ENCODE measurements at places on chromosomes 12 and 14.

- DNase-seq = peak; percentile 54
These were observed 618 bp downstream of the GNPNAT1 start for GRCh38 chr14:52790756-52791222.

- DNase-seq = peak; percentile 75
These were observed 15.2 kb downstream of the RASSF3 start for GRCh38 chr12:64625243-64626077.

GRCh38 chr12:41762691-41763090, 382.0 kb downstream of the GXYLT1 start:
- no peak for DNase-seq

GRCh38 chr12:105369014-105369413, 38.5 kb downstream of the C12orf75 start:
- DNase-seq = no peak

GRCh38 chr14:104784846-104785707, 10.5 kb downstream of the AKT1 start:
- no peak for DNase-seq

DNA sequence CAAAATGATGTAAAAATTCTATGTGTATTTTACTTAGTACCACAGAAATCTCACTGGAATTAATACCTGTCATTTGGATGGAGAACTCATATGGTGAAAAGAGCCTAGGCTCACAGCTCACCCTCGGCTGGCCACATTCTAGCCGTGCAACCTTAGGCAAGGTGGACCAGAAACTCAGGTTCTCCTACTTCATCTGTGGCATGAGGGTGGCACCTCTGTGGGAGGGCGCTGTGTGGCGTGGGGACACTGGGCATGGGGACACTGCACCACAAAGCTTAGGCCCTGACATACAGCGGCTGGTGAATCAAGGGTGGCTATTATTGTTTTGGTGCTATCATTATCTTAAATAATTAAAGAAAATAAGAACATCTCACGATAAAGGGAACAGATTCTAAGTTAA, 47.1 kb downstream of the EML1 start:
- no peak for DNase-seq

DNA sequence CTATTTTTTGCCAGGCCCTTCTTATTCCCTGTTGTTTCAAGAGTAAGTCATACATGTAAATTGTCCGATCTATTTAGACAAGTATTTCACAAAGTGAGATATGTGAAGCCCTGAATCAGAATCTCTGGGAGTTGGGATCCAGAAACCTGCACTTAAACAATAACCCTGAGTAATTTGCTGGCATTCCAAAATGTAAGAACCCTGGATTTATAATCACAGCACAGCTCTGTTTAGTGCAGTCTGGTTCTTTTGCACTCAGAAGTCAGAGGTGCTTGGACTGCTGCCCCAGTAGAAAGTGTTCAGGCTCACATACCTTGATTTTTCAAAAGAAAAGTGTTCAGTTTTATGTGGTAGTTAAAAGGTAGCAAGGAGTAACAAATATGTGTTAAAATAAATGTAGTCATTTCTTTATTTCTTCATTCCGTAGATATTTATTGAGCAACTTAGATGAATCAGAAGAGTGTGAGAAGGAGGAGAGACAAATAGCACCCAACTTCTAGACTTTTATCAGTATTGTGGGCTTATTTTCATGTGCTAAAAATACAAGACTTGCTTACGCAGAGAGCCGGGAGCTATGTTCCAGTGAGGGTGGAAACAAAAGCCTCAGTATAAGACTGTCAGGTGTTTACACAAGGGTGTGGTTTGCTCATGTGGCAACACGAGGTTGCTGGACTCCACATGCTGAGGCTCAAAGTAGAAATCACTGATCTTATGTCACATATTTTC, 70.1 kb downstream of the SYNE2 start:
- DNase-seq = no peak

- DNase-seq = no peak
These were observed 618 bp upstream of the PGAM5 start for GRCh38 chr12:132710043-132710404.

DNA sequence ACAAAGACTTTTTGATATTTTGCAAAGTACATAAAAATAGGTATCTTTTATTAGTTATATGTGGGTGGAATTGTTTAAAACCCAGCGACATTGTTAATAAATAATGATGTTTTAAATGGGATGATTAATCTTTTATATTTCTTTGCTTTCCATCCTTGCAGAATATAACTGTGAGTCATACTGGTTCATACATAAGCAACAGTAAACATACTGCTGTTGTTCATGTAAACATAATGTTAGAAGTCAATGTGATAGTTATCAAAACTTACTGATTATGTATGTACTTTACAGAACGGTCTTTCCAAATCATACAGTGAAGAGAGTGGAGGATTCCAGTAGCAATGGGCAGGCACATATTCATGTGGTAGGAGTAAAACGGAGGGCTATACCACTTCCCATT, 119.8 kb downstream of the ARID2 start:
- no peak for DNase-seq

DNA sequence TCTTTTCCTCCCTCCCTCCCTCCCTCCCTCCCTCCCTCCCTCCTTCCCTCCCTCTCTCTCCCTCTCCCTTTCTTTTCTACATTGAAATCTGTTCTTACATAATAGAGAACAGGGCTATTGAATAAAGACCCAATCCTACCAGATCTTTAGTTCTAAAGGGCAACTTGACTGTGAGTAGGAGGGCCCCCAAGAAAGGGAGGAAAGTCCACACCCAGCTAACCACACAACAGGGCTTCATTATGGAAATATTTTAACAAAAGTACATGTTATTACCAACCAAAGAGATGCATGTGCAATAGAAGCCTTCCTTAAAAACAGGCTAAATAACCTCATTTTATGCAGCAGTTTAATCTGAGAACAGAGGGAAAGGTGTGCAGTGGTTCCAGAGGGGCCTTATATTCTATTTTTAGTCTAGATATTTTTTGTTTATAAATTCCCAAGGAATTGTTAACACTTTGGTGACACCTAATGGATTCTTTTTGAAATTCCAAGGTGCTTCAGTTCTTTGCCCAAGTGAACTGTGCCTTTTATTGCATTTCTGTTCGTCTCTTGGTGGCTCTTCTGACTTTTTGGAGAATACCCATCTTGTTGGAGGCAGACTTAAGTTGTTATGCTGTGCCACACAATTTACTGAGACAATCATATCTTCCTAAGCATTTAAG, 63.0 kb downstream of the GNS start:
- DNase-seq = no peak

GRCh38 chr14:100004392-100004791, 60.8 kb upstream of the EVL start:
- no peak for DNase-seq

GRCh38 chr14:50954811-50955372, 10.6 kb upstream of the PYGL start:
- DNase-seq = peak; percentile 73

DNA sequence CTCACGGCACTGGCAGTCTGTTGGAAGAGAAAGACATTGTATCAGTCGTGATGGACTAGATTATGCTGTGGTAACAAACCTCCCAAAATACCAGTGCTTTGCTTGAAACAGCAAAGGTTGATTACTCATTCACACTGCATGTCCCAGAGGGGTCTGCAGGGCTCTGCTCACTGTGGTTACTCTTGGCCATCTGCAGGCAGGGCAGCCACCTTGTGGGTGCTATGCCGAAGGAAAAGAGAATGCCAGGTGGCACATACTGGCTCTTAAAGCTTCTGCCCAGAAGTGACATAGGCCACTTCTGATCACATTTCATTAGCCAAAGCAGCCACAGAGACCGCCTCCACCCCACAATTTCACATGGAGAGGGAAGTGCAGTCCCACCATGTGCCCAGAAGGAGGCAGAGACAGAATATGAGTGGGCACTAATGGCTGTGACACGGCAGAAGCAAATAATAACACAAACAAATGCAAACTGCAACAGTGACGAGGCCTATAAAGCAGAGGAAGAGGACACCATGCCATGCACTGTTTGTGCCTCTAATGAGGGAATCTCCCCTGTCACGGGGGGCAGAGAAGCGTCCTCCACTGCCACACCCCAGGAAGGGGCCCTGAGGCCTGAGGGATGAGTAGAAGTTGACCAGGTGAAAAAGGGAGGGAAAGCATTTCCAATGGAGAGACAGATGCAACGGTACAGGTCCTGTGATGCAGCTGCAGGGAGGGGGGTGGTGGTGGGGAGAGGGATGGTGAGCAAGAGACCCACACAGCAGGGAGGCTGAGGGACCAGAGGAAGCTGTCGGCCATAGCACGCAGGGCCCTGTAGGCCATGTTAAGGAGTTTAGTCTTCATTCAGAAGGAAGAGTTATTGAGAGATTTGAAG, 51.7 kb upstream of the KICS2 start:
- DNase-seq = peak; percentile 59

- DNase-seq = no peak
These were observed 201.6 kb upstream of the TMEM260 start for GRCh38 chr14:56378046-56378445.

GRCh38 chr12:128867466-128867865, 14.2 kb downstream of the GLT1D1 start:
- no peak for DNase-seq

GRCh38 chr12:47231456-47231855, 151.7 kb upstream of the AMIGO2 start:
- DNase-seq = no peak

DNA sequence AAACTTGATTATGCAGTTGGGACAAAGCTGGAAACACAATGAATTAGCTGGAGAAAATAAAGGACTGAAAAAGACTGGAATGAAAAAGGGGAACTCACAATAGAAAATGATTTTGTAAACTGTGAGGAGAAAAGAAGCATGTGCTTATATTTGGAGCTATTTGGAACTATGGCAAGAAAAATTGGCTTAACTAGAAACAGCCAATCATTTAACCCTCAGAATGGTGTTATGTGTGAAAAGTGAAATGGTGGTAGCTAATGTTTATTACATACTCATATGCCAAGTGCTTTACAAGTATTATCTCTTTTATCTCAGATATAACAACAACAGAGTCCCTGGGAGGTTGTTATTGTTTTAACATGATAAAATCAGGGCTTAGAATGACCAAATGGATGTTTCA, 583.1 kb upstream of the SEL1L start:
- no peak for DNase-seq

DNA sequence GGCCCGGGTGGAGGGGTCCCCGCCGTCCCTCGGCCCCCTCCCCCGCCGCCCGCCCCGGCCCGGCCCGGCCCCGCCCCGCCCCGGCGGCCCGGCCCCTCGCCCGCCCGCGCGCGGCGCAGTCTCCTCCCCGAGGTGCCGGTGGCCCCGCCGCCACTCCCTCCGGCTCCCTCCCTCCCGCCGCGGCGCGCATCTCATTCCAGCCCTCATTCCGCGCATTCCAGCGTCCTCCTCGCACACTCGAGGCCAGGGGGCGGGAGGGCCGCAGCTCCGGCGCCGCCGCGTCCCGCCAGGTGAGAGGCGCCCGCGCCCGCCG, at the start of gene TEAD4:
TSS of gene TEAD4 (plus strand) at position 206 of the 313 bp plus-strand sequence.
- DNase-seq = no peak

GRCh38 chr12:80509781-80510556, 65.9 kb downstream of the PTPRQ start:
- no peak for DNase-seq

DNA sequence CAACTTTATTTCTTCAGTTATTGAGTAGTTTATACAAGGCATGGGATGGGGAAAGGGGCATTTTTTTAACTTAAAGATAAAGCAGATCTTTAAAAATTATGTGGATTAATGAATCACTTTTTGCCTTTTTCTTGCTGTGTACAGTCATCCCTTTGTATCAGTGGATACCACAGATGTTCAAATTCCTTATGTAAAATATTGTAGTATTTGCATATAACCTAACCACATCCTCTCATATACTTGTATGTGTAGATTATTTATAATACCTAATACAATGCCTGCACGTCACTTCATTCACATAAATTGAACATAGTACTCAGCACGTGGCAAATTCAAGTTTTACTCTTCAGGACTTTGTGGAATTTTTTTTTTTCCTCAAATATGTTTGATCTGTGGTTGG, 66.5 kb upstream of the MON2 start:
- DNase-seq = peak; percentile 52

DNA sequence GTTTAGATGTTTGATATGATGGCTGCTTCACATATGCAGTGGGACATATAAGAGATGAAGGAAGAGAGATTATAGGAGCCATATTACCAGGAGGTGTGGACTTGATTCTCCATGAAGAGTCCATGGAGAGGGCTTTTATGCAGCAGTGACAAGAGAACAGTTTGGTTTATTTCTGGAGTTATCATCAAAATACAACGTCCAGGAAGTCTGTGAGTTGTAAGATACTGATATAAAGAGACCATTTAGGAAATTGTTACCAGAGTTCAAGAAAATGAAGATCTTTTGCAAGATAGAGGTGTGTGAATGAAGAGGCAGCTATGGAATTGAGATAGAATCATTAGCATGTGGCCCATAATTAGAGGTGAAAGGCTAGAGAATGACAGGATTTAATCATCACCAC, 431.7 kb downstream of the NPAS3 start:
- DNase-seq = no peak

DNA sequence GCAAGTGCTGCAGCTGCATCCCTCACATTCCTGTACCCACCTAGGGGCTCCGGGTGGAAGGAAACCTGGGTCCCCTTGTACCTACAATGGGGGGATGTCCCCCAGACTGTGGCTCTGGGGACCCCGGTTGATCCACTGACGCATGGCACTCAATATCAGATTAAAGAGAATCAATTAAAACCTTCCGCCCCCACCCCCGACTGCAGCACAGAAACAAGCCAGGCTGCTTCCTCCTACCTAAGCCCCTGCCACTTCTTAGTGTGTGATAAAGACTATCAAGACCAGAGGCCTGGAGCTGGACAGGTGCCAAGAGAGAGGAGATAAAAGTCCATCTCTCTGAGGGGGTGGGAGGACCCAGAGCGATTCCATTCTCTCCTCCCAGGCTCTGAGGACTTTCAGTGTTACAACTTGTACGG, 28.2 kb upstream of the RPLP0 start:
- DNase-seq = peak; percentile 53

DNA sequence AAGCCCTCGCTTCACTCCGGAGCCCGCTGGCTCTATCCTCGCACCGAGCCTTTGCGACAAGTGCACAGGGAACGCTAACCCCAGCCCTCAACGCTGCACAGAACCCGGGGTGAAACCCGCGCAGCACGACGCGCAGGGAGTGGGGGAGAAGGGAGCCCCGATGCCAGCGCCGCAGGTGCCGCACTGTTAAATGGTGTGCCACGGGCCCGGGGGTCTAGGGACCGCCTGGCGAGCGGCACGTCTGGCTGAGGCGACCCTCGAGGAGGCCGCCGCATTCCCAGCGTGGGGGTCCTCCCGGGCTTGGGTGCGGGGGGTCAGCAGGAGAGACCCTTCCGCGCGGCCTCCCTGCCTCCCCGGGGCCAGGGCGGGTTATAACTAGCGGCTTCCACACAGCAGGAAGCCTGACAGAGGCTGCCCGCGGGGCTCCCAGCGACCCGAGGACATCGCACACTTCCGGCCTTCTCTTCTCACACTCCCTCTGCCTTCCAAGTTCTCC, 23.8 kb upstream of the LRTM2 start:
- peak; percentile 73 for DNase-seq

GRCh38 chr12:3468329-3468728, 22.7 kb upstream of the PRMT8 start:
- no peak for DNase-seq

GRCh38 chr12:55972042-55972441, 1.8 kb upstream of the RAB5B start:
- DNase-seq = no peak
